Stimulated activated CD4-positive, alpha-beta T cell treated with anti-CD3 and anti-CD28 coated beads, Interleukin-1b, Interleukin-23, amount 100 ng/mL, for 24 hours (primary cell): ENCODE measurements at places on chromosomes 7 and 10.

DNA sequence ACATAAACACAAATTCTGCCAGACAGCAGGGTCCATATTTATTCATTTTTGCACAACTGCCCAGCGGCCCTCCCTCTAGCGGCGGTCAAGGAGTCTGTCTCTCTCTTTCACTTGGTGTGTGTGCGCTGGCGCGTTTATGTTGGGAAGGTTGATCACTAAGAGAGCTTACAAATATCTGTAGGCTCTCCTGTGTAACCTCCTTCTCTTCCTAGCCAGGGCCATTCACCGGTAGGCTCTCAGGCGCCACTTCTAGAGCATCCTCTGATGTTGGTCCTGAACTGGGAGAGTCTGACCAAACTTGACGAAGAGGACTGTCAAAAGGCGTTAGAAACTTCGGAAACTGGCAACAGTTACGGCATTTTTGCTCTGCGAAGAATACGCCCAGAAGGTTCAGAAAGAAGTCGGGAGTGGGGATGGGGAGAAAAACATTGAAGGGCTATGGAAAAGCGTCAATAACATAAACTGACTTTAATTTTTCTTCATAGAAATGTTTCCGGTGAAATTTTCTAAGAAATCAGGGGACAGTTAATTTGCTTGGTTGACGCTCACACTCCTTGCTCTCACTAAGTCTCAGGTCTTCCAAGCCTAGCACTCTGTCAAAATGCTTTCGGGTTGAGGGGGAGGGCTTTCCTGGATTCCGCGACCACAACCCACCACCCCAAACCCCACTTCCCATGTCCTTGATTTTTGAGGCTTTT is 731.1 kb downstream of the ZWINT start:
- DNase-seq, result no peak

GRCh38 chr7:134903073-134903790 is 83.1 kb upstream of the AGBL3 start:
- no peak for DNase-seq

- DNase-seq, result no peak
These were observed 19.4 kb upstream of the EPHB6 start for GRCh38 chr7:142835487-142835886.

- DNase-seq, result no peak
These were observed 104.1 kb upstream of the SLC25A13 start for GRCh38 chr7:96426027-96426426.

DNA sequence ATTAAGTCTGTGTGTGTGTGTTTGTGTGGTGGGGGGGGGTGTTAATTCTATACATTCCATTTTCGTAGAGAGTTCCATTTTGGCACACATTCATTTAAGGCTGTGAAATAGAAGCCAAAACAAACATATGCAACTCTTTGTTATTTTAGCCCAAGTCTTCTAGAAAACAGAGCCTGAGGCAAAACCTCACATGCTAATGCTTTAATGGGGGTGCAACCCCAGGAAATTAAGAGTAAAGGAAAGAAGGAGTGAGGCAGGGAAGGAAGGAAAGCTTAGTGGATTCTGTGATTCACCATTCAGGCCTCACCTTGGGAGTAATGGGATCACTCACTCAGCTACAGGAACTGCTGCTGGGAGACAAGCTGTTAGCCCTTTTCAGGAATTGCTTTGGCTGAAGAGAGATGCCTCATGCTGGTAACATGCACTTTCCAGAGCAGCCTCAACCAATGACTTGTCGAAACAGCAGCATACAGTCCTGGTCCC is 73.0 kb upstream of the CTTNBP2 start:
- no peak for DNase-seq

GRCh38 chr7:39355664-39356063 is 210.5 kb upstream of the YAE1 start:
- no peak for DNase-seq

DNA sequence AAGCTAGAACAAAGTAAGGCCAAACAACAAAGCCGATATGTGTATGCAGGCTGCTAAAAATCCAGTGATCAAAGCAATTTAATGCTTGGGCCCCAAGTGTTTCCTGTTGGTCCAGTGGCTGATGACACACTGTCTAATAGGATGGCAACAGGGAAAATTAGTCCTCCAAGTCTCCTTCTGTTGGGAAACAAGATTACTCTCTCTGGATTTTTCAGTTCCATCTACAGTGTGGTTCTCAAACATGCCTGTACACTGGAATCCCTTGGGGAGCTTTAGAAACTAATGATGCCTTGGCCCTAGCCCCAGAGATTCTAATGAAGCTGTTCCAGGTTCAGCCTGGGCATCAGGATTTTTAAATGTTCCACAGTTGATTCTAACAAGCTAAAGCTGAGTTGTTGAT is 198.7 kb downstream of the AHR start:
- DNase-seq, result no peak

DNA sequence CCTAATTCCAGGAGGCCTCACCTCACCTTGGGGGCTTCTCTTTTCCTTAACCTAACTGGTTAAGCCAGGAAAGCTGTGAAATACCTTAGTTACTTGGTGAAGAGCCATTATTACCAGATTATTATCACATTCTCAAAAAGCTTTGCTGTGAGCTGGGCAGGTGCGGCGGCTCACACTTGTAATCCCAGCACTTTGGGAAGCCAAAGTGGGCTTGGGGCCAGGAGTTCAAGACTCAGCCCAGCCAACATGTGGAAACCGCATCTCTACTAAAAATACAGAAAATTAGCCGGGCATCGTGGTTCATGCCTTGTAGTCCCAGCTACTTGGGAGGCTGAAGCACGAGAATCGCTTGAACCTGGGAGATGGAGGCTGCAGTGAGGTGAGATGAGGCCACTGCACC is 102.4 kb upstream of the KLF6 start:
- no peak for DNase-seq

DNA sequence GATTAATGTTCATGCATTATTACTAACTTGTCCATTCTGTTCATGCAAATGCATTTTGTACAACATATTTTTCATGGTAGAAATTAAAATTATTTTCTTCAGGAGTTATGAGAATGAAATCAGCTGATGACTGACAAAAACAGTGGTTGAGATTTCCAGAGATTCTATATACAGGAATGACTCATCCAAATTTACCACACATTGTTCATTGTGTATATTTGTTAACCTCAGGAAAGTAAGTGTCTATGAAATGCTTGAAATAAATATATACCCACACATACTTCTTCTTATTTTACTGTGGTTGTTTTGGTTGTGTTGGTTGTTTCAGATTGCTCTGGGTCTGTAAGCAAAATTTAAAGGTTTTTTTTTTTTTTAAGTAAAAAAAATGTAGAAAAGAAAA is 108.1 kb upstream of the SP8 start:
- no peak for DNase-seq

GRCh38 chr7:151857866-151858450 is 19.0 kb downstream of the PRKAG2 start:
- no peak for DNase-seq

GRCh38 chr10:673492-673891 is 16.0 kb downstream of the DIP2C start:
- DNase-seq, result no peak

GRCh38 chr7:128767475-128768110 is 8.0 kb downstream of the OPN1SW start:
- no peak for DNase-seq

DNA sequence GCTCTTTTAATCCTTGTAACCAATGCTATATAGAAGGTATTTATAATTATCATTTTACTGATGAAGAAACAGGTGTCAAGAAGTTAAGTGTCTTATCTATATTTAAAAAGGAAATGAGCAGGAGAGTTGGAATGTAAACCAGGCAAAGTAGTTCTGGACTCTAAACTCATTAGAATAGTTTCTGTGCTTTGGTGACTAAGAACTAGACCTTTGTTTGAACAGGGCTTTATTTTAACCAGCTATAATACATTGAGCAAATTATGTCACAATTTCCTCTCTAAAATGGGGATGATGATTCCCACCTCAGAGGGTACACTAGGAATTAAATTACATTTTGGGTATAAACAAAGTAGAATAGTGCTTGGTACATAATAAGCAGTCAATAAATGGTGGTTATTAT is 236.0 kb downstream of the MAGI2 start:
- DNase-seq, result no peak

DNA sequence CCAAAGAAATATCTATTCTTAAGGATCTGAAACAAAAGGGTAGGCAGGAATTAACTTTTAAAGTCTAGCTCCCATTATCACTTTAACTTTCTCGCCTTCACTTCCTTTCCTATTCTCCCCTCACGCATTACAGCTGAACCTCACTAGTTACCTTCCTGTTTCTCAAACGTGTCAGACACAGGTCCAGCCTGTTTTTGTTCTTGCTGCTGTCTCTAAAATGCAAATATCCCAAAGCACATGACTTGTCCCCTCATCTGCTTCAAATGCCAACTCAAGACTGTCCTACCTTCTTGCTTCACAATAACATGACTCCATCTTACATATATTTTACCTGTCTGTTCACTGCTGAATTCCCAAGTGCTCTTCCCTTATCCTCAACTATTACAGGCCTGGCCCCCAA is 17.6 kb downstream of the ZDHHC6 start:
- no peak for DNase-seq

DNA sequence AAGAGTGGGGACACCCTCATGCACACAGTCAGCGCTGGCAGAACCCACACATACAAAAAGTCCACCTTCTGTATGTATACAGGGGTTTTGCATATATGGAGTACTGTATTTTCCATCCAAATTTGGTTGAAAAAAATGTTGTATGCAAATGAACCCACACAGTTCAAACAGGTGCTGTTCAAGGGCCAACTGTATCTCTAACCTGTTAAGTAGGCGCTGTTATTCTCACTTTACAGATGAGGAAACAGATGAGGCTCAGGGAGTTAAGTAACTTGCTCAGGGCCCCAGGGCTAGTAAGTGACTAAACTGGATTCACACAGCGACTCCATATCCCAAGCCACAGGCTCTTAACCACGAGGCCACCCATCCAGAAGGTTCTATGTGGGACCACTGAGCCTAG is 69.9 kb downstream of the C10orf105 start:
- no peak for DNase-seq

GRCh38 chr10:88154596-88155250 is 291.3 kb downstream of the PTEN start:
- no peak for DNase-seq

GRCh38 chr10:73554721-73555120 is 36.4 kb downstream of the USP54 start:
- DNase-seq, result no peak

DNA sequence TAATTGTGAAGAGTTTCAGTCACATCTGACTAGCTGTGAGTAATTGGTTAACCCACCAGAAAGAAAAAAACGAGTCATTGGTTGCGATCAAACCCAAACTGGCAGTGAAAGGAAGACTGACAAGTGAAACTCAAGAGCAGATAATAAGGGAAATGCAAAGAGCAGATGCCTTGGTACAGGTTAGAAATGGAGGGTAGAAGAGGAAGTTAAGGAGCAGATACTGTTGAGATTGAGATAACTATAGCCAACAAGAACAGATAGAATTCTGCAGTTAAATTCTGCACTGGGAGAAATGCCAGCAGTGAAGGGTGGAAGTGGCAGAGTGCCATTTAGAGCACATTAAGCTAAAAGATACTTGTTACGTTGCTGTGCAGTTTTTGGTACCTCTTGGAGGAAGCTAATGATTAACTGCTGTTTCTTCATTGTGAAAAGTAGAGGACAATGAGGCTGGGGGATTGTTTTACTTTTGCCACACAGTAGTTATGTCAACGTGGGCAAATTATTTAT is 65.8 kb downstream of the CDK13 start:
- no peak for DNase-seq

DNA sequence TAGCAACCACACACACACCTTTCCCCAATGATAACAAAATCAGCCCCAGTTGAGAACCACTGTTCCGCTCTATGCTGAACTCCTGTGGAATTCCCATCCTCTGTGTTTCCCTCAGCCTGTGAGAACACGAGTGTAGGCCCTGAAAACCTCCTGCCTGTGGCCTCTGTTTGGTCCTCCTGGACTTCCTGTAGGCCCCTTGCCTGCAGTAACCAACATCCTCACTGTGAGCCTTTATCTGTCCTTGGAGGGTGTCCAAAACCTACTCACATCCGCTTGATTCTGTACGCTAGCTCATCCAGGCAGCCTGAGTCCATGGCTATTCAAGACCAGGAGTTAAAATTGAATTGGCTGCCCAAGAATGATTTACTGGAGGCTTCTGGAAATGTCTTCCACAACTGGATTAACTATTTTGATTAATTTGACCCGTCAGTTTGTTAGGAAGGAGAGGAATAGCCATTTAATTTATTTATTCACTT is 149.8 kb downstream of the AKR1D1 start:
- no peak for DNase-seq

DNA sequence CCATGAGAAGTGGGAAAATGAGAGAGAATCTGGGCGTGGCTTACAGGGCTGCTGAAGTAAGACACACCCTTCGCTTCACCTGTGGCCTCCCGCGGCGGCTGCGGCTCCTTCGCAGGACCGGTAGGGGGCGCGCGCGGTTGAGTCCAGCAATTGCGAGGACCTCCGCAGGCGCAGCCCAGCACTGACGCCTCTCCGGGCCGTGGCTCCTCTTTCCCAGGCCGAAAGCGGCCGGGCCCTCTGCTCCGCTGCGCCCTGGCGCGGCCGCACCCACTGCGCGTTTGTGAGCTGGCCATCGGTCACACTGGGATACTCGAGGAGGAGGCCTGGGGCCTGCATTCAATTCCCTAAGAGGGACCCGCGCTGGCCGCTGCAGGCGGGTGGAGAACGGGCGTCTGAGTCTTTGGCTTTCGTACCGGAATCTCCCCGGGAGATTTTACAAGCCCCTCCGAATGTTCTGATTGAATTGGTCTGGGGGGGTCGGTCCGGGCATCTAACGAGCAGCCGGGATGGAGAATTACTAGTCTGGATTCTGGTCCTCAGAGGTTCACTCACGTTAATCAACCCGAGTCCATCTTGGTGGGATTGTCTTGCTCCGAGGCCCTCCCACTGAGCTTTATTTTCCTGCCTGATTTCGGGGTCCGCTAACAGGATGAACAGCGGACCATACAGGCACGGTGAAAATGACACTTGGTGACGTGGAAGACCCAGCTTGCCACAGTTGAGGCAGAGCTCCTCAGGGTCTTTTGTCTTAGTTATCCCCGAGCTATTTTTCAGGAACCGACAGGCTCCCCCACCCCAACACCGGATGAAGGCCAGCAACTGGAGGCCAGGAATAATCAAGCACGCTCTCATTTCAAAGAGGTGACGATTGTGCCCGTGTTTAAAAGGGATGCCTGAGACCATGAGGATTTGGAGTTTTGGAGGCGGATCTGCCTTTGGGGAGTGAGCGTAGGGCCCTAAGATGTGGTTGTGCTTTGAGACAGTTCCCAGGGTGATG is at the start of gene LRRD1:
Gene LRRD1 (minus strand): TSS at position 215 of the 997 bp plus-strand sequence. CDS start 13,940 bp downstream, outside the sequence.
- DNase-seq, result peak; percentile 84

DNA sequence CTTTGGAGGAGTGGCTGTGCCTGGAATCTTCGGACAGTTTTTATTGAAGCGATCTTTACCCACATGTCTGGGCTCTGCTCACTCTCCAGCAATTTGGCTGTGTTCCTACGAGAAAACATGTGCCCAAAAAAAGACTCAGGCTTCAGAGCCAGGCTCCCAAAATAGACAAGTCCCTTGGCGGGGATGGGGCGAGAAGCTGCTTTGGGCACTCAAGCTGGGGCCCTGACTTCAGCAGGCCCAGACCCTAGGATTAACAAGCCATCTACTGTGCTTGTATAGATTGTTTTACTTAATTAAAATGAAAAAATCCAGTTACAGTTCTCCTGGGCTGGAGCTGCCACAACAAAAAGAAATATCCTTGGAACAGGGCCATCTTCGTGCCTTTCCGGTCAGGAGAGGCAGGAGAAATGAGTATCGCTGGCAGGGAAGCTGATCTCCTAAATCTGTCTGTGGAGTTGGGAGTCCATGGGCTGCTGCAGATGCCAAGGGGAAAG is 51.4 kb upstream of the PDCD4 start:
- no peak for DNase-seq
